ENCODE measurements at places on chromosomes 1 and 21.
A peak's percentile ranks its signal among the peaks of the same experiment; 100 is the strongest.

GRCh38 chr1:21734526-21734925 lies 48.4 kb downstream of the USP48 start:
- DNase-seq, result no peak

- peak; percentile 24 for DNase-seq
Observed at GRCh38 chr1:7771823-7772299, 765 bp downstream of the VAMP3 start.

- DNase-seq, result no peak
Observed at GRCh38 chr1:213138391-213138790, 87.3 kb downstream of the RPS6KC1 start.

GRCh38 chr1:234517110-234517802 lies 38.3 kb upstream of the TARBP1 start:
- no peak for DNase-seq

DNA sequence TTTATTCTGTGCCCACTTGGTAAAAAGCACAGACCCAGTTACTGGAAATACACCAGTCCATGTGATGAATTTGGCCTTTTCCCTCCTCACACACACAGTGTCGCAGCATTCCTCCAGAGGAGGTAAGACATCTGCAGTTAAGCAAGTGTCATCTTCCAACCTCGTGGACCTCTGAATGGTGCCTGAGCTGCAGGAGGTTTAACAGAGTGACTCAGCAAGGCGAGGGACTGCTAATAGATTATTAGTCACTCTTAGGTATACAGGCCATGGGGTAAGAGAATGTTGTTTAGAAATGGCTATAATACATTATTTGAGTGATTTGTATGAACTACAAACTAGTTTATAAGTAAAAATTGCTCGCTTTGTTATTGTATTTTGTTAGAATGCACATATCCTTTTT lies 8.6 kb upstream of the LRRC8B start:
- no peak for DNase-seq

- DNase-seq, result no peak
Observed at GRCh38 chr1:171438441-171438840, 46.9 kb upstream of the PRRC2C start.

DNA sequence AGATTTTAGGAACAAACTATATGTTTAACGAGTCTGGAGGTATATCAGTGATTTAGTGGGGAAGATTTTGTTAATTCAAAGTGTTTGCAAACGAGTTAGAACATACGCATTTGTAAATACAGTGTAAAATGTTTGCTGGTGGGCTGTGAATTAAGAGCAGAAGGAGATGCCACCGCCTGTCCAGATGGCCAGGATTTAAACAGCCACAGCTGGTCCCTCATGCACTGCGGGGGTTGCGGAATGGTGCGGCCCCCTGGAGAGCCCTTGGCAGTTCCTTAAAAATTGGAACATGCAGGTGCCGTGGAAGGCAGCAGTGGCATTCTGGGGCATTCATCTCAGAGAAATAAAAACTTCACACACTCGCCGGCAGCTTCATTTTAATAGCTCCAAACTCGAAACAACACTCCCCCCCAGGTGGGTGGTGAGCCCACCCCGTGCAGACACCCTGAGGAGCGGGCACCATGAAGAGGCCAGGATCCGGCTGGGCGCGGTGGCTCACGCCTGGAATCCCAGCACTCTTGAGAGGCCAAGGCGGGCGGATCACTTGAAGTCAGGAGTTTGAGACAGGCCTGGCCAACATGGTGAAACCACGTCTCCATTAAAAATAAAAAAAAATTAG lies 3.5 kb upstream of the C1orf159 start:
- no peak for DNase-seq

DNA sequence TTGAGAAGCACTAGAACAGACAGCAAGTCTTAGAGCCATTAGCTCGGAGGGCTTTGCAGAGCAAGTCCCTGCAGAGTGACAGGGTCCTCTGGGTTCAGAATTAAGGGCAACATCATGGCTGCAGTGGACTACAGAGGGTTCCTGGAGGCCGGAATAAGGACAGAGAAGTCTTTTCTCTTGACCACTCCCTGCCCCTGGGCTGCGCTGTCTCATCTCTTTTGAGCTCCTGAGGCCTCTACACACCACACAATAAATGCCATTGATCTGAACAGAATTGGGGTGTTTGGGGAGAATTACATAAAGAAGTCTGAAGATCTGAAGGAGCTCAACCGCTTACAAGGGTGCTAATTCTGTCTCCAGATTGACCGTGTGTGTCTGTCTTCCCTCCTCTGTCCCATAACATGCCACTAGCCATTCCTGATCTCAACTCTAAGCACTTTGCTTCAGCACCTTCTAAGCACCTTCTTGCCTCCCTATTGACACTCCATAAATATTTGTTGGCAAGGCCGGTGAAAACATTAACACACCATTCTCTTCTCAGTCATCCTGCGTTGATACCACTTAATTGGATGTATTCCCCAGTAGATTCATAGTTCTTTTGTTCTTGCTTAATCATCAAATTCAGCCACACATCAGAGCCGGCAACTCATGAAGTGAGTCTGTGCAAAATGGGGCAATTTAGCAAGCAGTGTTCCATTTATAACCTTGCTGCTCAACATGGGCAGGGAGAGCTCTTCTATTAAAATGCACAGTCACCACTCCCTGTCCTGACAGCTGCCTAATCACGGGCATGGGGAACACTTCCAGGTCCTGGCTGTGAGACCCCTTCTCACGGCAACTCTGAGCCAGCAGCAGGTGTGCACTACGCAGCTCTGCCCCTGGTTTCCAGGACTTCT lies 49.7 kb downstream of the NMNAT2 start:
- DNase-seq, result no peak

DNA sequence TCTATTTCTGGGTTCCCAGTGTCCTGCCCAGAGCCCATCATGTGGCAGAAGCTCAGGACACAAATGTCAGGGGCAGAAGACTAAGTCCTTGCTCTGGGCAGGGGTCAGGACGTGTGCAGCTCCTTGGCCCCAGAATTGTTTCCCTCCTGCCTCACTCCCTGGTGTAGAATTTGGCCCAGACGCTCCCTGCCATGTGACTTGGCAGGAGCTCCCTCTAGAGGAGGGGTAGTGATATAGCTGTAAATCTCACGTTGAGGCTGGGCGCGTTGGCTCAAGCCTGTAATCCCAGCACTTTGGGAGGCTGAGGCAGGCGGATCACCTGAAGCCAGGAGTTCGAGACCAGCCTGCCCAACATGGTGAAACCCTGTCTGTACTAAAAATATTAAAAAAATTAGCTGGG lies 91.2 kb downstream of the UBIAD1 start:
- DNase-seq, result peak; percentile 33

- no peak for DNase-seq
Observed at GRCh38 chr1:12208271-12208670, 21.6 kb upstream of the VPS13D start.

- DNase-seq, result no peak
Observed at GRCh38 chr1:9960706-9961562, 17.7 kb downstream of the NMNAT1 start.

GRCh38 chr1:155940993-155941844 lies at the start of gene RXFP4:
TSS of gene RXFP4 (plus strand) at chr1:155941638. CDS start at chr1:155941710, 72 bp downstream.
- peak; percentile 49 for DNase-seq

GRCh38 chr1:45685308-45686014 lies 872 bp downstream of the GPBP1L1 start:
- peak; percentile 28 for DNase-seq

- DNase-seq, result no peak
Observed at GRCh38 chr1:15177710-15178166, 24.2 kb downstream of the TMEM51 start.

- no peak for DNase-seq
Observed at GRCh38 chr1:41609166-41609883, 124.8 kb upstream of the EDN2 start.

GRCh38 chr21:27320868-27321267 lies 354.0 kb upstream of the ADAMTS5 start:
- no peak for DNase-seq

- no peak for DNase-seq
Observed at GRCh38 chr1:104671684-104672353, 922.1 kb downstream of the AMY1C start.

DNA sequence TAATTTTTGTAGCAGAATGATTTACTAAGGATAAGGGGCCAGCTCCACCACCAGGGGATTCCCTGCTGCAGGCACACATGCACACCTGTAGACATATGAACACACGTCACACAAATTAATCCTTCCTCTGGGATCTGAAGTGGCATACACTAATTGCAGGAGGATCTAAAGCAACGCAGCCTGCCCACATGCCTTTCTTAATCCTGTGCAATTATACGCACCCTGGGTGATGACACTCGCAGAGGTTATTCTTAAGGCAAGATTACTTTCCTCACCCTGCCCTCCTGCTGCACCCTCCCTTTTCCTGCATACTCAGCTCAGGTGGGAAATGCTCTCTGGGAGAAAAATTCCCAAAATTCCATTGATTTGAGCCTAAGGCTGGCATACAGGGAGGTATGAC lies 7.5 kb upstream of the LORICRIN start:
- no peak for DNase-seq

- no peak for DNase-seq
Observed at GRCh38 chr1:164969253-164969652, 387.3 kb downstream of the LMX1A start.

- DNase-seq, result no peak
Observed at GRCh38 chr1:160905617-160905989, 20.6 kb upstream of the ITLN1 start.

- DNase-seq, result no peak
Observed at GRCh38 chr1:186518395-186518794, 57.5 kb upstream of the PDC start.

DNA sequence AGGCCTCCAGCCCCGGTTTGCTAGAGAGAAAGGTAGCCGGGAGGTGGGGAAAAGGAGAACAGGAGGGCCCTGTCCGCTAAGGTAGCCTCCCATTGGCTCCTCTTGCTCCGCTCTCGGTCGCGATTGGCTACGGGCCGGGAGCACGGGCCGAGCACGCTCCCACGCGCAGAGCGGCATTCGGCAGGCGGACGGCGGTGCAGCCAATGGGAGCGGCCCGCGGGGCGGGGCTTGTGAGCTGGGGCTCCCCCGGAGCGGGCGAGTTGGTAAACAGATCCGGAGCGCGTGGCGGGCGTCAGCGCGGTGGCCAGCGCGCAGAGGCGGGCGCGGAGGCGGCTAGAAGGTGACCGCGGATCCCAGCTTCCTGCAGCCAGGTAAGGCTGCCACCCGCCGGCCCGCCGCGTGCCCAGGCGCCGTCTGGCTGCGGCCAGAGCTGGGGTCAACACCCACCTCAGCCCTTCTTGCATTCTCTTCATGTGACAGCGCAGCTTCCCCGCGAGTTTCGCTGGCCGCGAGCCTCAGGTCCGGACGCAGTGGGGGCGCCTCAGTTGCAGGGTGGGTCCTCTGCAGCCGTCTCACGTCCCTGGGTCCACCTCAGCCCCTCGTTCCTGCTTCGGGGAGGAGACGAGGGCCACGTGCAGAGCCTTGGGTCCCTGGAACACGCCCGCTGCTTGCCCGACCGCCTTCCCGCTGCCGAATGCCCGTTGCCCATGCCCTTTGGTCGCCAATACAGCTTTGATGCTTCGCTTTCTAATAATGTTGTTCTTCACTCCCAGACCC lies at the start of gene COQ8A:
COQ8A (plus strand) TSS at position 266 of the 777 bp plus-strand sequence. CDS start 21,092 bp downstream, outside the sequence.
- DNase-seq, result peak; percentile 99

DNA sequence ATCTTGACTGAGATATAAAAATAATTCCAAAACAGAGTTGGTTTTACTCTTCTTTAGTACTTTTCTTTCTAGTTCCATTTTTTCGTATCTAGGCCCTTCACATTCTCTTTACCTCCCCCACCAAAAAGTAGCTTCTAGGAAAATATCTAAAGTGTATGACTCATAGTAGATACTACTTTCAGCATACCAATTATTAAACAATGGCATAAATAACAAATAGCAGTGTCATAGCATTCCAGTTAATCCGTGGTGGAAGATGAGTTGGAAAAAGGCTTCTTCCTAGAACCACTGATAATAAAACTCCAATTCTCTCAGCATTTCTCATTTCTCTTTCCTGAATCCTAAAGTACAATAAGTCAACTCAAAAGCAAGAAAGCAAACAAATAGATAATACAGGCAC lies 859.0 kb upstream of the B3GALT2 start:
- DNase-seq, result no peak

DNA sequence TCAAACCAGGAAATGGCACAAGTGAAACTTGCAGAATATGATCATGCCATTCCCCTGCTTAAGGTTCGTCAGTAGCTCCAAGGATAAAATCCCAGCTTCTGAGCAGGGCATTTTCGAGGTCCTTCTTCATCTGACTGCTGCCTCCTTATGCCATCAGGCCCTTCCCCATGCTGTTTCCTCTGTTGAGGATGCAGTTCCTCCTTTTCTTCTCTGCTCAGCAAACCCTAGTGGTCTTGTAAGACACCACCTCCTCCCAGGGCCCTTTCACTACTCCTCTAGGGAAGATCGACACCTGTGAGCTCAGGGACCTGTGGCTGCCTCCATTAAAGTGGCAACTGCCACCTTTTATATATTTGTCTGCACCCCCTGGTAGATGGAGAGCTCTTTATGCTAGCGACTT lies 62.1 kb upstream of the JUN start:
- peak; percentile 67 for DNase-seq

GRCh38 chr1:182263706-182264105 lies 127.9 kb downstream of the GLUL start:
- no peak for DNase-seq

DNA sequence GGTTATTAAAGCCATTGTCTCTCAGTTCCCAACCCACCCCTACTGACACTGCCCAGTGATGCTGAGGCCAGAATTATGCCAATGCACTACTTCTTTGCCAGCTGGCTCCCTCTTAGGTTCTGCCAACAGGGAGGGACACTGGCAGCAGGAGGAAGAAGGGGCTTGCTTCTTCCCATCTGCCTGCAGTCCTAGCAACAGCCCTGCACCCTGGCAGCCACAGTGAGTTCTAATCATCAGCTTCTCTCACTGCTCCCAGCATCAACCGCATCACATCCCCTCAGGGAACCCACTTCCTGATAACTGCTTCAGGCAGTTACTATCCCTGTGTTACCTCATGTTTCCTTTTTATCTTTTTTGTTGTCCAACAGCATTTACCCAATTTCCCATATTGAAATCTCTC lies 86.2 kb downstream of the UBR4 start:
- DNase-seq, result peak; percentile 97

GRCh38 chr1:119550381-119550780 lies 43.4 kb downstream of the HSD3B1 start:
- no peak for DNase-seq

GRCh38 chr1:28110555-28110954 lies 22.1 kb upstream of the EYA3 start:
- DNase-seq, result no peak

DNA sequence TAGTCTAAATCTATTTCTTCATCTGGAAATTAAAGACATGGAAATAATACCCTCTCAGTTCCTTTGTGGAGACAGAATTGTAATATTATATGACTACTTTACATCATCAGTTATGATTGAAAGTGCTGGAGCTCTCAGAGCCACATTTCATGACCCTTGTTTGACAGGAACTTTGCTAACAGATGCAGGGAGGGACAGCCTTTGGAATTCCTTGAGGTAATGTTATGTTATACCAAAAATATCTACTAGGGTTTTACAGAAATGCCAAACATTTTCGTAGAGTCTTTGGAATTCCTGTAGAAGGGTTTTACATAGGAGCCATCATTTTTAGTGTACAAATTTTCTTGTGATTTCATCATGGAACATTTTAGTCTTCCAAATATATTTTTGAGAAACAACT lies 57.4 kb upstream of the ADAMTS5 start:
- no peak for DNase-seq

- no peak for DNase-seq
Observed at GRCh38 chr21:28754862-28755261, 237.8 kb downstream of the LTN1 start.

GRCh38 chr21:16169102-16169511 lies 439.3 kb downstream of the USP25 start:
- no peak for DNase-seq
